Cortex of kidney (tissue), 1 donor: ENCODE measurements at places on chromosomes 11 and 22.

DNA sequence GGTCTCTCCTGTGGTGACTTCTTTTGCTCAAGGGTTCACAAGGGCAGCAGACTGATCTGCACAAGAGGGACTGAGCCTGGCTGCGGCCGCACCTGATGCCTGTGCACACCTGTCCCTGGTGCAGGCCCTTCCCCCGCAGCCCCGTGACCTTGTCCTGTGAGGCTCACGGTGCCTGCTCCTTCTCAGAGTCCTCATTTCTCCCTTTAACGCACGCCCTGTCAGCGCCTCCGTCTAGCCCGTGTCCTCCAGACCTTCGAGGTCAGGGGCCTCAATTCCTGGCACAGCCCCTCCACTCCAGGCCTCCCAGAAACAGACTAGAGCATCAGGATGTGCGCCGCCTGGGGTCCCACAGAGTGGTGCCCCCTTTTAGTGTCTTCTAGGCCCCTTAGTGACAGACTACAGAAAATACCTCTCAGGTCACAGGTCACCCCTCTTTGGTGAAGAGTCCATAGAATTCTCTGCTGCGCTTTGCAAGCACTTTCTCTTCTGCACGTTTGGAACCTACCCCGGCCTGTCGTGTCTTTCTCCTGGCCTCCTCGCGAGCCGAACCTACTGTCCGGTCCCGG is 1.0 kb upstream of the DRD4 start:
- no peak for DNase-seq

- DNase-seq = no peak
Observed at GRCh38 chr22:49513358-49513851, 314.3 kb downstream of the BRD1 start.

GRCh38 chr11:70092959-70093715 is 15.0 kb downstream of the ANO1 start:
- no peak for DNase-seq

DNA sequence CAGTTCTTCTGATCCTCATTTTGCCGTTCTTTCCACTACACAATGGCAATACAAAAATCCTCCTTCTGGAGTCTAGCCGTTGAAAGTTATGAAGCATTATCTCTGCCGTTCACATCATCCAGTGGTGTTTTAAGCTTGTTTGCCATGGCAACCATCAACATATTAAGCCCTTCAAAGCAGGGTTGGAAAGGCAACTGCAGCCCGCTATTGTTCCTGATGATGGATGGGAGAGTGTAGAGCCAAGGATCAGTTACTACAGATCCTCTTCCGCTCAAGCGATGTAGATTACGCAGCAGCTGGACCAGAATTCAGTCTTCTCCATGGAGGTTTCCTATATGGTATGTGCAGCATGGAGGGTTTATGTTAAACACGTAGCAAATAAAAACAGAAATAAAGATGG is 352.7 kb downstream of the NTM start:
- no peak for DNase-seq

DNA sequence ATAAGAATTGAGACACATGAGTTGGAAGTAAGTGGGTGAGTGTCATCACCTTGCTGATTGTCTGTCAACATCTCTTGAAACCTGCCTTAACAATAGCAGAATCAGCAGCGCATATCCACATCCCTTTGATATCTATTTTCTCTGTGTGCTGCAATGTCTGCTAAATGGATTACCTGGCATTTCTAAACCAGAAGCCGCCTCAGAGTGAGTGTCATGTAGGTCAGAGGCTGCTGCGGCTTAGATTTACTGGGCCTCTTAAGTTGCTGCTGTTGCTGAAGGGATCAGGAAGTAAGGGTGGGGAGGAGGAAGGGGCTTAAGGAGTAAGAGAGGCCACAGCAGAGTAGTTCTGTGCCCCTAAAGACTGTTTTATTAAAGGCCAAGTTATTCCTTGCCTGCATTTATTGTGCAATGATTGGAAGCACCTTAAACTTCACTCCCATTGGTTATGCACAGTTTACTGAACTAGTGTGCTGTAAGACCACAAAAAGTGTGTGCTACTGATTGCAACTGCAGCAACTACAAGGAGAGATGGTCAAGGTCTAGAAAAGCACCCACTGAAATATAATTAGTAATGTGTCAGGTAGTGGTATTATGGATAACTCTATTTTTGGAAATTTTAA is 29.8 kb upstream of the TMEM41B start:
- DNase-seq = no peak
